ENCODE measurements at places on chromosomes 1 and 21. TPM values are rescaled to one million over a fixed set of nuclear protein-coding genes. Genes with fewer than 3 reads are reported as not detected.

The RNU1-4 gene
- total RNA-seq = not detected

The FMOD gene
- total RNA-seq = 0.01 TPM

The NUAK2 gene
- total RNA-seq = 34.7 TPM

The GPR37L1 gene
- total RNA-seq = 0.13 TPM

The ANKRD35 gene
- not detected for total RNA-seq

The EDEM3 gene
- 8.0 TPM for total RNA-seq

The NBPF1 gene
- total RNA-seq = 23.6 TPM

The TFAP2E gene
- total RNA-seq = 0.56 TPM

The CFAP107 gene
- not detected for total RNA-seq

The KCNT2 gene
- total RNA-seq = not detected

The ZNF648 gene
- not detected for total RNA-seq

The ADAM30 gene
- not detected for total RNA-seq

The MPL gene
- not detected for total RNA-seq

The AJAP1 gene
- under 0.01 TPM for total RNA-seq

The UQCRHL gene
- total RNA-seq = 7.0 TPM

Measured in A549 treated with CpdA at 1 μM for 4 hours (cell line).